H7 (cell line): ENCODE measurements at places on chromosomes 3 and 15. TPM values are rescaled to one million over a fixed set of nuclear protein-coding genes. Genes with fewer than 3 reads are reported as not detected.

Gene SLC24A5
- 0.07 and 0.11 TPM in 2 replicates for total RNA-seq

Gene CLDN1
- 0.62 and 0.67 TPM in 2 replicates for total RNA-seq

Gene FBXW12
- total RNA-seq, result 0.07 and 0.67 TPM in 2 replicates

GRCh38 chr3:48013288-48013980 lies 2.8 kb downstream of the MAP4 start:
- no peak for DNase-seq

DNA sequence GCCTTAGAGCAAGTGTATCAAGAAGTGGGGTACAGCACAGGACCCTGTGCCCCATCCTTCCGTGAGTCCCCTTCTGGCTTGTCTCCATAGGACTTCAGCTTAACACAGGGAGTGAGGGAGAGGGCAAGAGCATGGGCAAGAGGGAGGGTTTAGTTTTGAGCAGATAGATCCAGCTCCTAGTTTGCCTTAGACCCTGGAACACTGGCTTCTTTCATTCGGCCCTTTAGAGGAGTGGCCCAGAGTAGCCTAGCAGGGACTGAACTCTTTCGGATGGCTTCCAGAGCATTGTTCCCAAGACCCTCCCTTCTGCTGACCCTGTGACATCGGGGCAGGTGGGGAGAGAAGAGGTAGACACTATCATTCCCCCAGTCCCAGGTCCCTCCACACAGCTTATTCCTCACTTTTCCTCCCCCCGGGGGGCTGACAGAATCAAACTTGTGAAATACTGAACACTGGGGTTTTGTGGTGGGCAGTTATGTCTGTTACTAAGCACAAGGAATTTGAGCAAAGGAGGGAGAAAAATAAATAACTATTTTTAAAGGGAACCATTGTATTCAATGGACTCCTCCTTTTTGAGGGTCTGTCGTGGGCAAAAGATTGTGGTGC lies 289.6 kb upstream of the C2CD4B start:
- no peak for DNase-seq

DNA sequence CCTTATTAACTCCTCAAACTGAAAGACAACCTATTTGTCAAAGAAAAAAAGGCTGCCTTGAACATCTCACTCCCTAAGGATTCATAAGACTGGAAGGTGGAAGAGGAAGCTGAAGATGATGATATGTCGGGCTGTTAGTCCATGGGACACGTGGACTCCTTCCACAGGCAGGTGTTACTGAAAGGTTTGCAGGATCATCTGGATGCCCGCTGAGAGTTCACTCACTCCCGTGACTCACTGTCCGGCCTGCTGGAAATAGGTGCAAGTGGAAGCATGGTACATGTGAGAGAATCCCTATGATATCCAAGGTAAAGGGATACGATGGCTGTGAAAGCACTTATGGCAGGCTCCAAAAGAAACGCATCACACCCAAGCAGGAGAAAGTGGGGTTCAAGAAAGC lies 33.3 kb upstream of the FBN1 start:
- DNase-seq, result no peak

GRCh38 chr3:12782172-12782815 lies 14.2 kb upstream of the CAND2 start:
- DNase-seq, result peak; percentile 61

DNA sequence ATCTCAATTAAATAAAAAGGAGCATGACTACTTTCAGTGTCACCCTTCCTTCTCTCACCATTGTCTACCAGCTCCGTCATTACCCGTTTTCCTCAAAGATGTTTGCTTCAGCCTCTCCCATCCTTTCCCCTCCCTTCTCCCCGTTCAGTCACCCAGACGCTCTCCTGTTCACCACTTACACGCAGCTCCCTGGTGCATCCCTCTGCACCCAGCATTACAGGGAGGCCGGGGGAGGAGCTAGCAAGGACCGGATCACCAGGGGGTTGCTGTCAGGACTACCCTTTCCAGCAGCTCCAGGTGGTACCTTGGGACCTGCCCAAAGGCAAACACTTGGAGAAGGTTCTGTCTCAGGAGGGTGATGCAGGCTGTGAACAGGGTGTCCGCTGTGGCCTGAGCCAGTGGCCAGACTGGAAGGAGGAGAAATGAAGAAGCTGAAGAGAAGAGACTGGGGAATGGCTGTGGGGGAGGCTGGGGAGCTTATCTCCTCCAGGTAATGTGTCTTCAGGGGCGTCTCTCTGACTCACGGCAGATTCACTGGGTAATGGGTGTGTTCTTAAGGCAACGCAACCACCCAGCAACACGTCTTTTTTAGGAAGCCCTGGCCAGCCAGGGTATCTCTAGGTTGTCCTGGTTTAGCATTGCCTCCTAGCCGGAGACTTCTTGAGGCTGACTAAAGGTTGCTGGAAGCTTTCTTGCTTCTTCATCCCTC lies 21.8 kb upstream of the BDH1 start:
- no peak for DNase-seq

DNA sequence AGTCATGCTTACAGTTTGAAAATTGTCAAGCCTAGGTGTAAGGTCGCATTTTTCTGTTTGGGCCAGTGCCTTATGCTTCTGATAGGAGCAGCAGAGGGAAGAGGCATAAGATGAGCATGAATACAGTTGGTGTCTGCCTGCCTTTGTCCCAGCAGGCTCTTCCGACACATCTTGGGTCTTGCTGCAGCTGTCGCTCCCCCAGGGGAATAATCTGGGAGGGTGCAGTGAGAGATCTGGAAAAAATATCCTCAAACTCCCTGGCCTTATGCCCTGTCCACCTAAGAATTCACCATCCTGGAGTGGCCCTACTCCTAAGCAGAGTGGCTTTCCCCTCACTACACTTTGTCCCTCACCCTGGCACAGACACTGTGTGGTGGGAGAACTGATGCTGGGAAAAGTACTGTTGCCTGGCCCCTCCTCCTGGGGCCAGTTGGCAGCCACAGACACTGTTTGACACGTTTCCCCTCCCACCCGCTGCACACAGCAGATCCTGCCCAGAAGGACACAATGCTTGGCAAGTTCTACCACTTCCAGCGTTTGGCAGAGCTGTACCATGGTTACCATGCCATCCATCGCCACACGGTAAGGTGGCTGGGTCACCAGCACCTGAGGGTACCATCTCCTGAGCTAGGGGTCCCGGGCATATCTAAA lies 21.1 kb upstream of the RHO start:
- DNase-seq, result no peak

DNA sequence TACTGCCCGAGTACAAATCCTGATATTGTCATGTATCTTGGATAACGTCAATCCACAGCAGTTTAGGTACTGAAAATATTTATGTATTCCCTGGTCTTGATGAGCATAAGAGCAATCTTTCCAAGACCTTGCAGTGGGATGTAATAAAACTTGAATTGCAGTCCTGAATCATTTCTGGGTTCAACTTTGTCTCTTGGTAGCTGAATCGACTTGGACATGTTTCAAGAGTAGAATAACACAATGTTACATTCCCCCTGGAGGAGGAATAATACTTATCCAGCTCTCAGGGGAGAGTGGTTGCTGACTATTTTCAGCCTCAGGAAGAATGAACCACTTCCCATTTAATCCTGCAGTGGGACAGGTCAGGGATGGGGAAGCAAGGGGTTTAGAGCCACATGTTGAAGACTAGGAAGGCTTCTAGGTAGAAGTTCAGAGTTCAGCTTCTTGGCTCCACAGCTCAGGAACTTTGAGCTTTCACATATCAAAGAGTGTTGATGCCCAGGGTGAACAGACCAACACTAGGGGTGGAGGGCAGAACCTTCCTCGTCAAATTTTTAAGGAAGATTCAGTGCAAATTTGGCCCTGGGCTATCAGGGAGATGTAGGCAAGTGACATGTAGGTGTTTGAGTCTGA lies 43.4 kb upstream of the GPD1L start:
- DNase-seq, result no peak

- no peak for DNase-seq
Observed at GRCh38 chr3:47161983-47162696, 1.8 kb downstream of the SETD2 start.

- DNase-seq, result no peak
Observed at GRCh38 chr15:51104512-51104911, 9.8 kb upstream of the TNFAIP8L3 start.

DNA sequence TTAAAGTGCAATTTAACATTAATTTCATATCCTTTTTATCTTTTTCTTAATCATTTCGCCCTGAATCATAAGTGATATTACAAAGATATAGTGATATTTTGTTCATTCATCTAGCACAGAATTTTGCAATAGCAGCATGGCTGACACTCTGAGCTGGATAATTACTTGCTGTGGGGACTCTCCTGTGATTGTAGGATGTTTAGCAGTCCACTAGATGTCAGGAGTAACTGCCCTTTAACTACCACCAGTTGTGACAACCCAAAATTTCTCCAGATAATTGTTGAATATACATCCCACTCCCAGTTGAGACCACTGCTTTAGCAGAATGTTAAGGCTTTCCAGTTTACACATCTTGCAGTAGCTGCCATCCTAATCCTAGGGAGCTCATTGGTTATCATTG lies 196.8 kb upstream of the MBNL1 start:
- DNase-seq, result peak; percentile 26

GRCh38 chr3:158084651-158085050 lies 21.6 kb downstream of the SHOX2 start:
- DNase-seq, result no peak

GRCh38 chr3:89859757-89860156 lies 752.3 kb downstream of the EPHA3 start:
- no peak for DNase-seq

DNA sequence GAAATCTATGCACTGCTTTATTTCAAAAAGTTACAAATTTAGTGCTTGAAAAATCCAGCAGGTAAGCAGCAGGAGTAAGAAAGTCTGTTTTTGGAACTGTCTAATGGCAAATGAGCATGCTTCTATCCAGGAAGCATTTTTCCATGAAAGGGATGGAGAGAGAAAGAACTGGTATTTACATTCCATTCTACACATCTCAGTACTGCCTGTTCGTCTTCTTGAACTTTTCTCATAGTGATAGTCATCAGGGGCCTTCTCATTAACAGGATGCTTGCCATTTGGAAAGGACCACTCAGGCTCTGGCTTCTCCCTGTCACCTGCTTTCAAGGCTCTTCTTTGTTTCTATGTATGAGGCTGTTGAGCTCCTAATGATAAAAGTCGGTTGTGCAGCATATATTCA lies 267.3 kb upstream of the IL12A start:
- DNase-seq, result no peak
